ENCODE measurements at places on chromosomes 5 and 9.

DNA sequence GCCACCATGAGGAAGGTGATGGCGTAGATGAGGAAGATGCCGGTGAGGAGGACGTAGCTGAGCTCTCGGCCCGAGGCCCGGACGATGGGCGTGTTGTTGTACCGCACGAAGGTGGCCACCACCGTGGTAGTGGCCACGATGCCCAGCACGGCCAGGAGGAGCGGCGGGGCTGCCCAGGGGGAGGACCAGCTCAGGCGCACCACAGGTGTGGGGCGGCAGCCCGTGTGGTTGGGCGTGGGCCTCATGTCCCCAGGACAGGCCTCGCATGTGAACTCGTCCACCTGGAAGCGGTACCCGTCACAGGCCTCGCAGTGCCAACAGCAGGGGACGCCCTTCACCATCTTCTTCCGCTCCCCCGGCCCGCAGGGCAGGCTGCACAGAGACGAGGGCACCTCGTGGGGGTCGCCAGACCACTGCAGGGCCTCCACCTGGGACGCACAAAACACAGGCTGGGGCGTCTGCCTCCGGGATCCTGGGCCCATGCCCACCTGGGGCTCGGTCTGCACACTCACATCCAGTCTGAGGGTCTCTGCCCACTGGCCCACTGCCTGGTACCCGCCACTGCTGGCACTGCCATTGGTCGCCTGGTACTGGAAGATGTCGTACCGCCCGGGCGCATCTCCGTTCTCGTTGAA lies 8.7 kb downstream of the GRM6 start:
- no peak for DNase-seq

DNA sequence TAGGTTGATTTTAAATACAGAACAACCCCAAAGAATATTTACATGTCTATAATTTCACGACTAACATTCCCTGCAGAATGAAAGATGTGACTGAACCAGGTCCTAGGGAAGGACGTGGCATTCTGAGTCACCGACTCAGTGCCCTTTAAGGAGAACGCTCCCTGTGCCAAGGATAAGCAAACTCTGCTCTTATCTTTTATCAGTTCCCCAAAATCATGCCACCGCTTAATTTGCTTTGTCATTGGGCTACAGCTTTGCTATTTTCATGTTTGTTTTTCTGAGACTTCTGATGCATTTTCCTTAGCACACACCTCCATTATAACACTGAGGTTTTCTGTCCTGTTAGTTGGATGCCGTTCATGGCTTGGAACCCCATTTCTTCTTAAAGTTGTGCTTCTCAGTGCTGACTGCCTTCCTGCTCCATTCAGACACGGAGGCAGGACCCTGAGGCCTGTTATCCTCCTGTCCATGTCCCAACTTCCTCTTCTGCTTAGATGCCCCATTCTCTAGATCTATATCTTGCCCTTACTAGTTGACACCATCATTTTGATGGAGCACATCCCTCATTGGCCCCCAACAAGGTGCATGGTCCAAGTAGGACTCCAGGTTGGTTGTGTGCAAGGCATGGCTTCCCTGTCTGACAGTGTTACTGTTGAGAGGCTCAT lies 11.2 kb upstream of the SEMA4D start:
- DNase-seq: no peak

DNA sequence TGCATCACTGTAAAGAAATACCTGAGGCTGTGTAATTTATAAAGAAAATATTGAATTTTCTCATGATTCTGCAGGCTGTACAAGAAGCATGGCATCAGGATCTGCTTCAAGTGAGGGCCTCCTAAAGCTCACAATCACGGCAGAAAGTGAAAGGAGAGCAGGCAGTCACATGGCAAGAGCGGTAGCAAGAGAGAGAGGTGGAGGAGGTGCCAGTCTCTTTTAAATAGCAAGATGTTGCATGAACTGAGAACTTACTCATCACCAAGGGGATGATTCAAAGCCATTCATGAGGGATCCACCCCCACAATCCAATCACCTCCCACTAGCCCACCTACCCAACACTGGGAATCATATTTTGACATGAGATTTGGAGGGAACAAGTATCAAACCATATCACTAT lies 184.5 kb upstream of the PAPPA start:
- no peak for DNase-seq

- DNase-seq: no peak
These were observed 7.6 kb downstream of the SHB start for GRCh38 chr9:38061326-38061977.

DNA sequence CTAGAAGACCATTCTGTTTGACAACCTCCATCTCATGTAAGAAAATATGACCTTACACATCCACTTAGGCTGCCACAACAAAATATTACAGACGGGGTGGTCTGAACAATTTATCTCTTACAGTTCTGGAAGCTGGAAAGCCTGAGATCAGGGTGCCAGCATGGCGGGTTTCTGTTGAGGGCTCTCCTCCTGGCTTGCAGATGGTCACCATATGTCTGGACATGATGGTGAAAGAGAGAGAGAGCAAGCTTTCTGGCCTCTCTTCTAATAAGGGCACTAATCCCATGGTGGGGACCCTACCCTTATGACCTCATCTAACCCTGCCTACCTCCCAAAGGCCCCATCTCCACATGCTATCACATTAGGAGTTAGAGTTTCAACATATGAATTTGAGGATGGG lies 66.0 kb downstream of the AMBP start:
- DNase-seq: no peak

All from activated gamma-delta T cell treated with Interleukin-2 at 50 U/mL for 16 hours (primary cell).